Mesothelial cell of epicardium (in vitro differentiated cells): ENCODE measurements at places on chromosomes 5 and 9. TPM values are rescaled to one million over a fixed set of nuclear protein-coding genes. Genes with fewer than 3 reads are reported as not detected.

GRCh38 chr5:95664204-95664786 lies 17.7 kb downstream of the RFESD start:
- no peak for DNase-seq
- H3K4me1 ChIP-seq = peaks cover 20% of the 10 kb centered on the region
- H3K27me3 ChIP-seq = no peaks in the 10 kb centered on the region
- peak overlapping the region; percentile 56 for H3K27ac ChIP-seq
- no peak overlapping the region for H3K4me3 ChIP-seq

- no peaks in the 10 kb centered on the region for H3K36me3 ChIP-seq
- no peak overlapping the region for H3K4me3 ChIP-seq
- H3K27me3 ChIP-seq = no peaks in the 10 kb centered on the region
- DNase-seq = no peak
Measured at GRCh38 chr9:6590334-6590733, 55.2 kb downstream of the GLDC start.

- H3K4me1 ChIP-seq = peaks cover 67% of the 10 kb centered on the region
- no peak for DNase-seq
- peak overlapping the region; percentile 96 for H3K27ac ChIP-seq
- H3K4me3 ChIP-seq = peak overlapping the region; percentile 96
Measured at GRCh38 chr5:36153298-36153677, 1.4 kb downstream of the SKP2 start.

GRCh38 chr5:41127967-41128690 lies 57.0 kb upstream of the MROH2B start:
- no peak for DNase-seq
- no peak overlapping the region for H3K4me3 ChIP-seq
- no peaks in the 10 kb centered on the region for H3K4me1 ChIP-seq
- H3K27ac ChIP-seq = no peak overlapping the region

SLC6A7 gene
- not detected in 3 replicates for total RNA-seq

RMRP gene
- 20,234 to 21,305 TPM (median 21,148 TPM) in 3 replicates for total RNA-seq

CAVIN4 gene
- 4.3 to 4.9 TPM (median 4.8 TPM) in 3 replicates for total RNA-seq

CHSY3 gene
- total RNA-seq = 3.6 to 4.8 TPM (median 3.6 TPM) in 3 replicates
